A549 treated with RU486 at 1 μM for 4 hours (cell line): ENCODE measurements at places on chromosomes 5 and 9. TPM values are rescaled to one million over a fixed set of nuclear protein-coding genes. Genes with fewer than 3 reads are reported as not detected.

Gene PCDHGA12
- 0.02 to 0.05 TPM in 2 of 5 replicates, not detected in the others for total RNA-seq

Gene TYRP1
- not detected in 5 replicates for total RNA-seq

Gene TMEM252
- total RNA-seq = not detected in 5 replicates

Gene CCIN
- total RNA-seq = not detected in 5 replicates

Gene PCDHGC3
- total RNA-seq = 6.1 to 7.8 TPM (median 7.0 TPM) in 5 replicates

Gene TRAF1
- total RNA-seq = 3.6 to 6.8 TPM (median 4.6 TPM) in 5 replicates
